ENCODE measurements at places on chromosomes 4 and X.

GRCh38 chrX:117743469-117744251, 372.9 kb downstream of the KLHL13 start:
- no peak for DNase-seq

DNA sequence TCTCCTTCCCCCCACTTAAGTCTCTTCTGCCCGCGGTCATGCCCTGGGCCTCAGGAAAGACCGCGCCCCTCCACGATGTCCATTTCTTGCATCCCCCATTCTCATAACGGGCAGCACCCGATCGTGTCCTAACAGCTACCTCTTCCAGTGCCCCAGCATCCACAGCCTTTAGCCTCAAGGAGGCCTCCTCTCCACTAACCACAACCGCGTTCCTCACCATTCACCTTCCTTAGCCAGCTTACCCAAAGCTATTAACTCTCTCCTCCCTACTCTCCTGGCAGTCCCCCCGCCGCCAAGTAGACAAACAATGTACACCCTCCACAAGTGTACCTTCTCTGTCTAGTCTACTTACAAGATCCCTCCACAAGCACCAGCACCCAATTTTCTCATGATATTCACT, 58.6 kb upstream of the PAGE5 start:
- DNase-seq, result no peak

- no peak for DNase-seq
These were observed 31.2 kb upstream of the TSPAN5 start for GRCh38 chr4:98689507-98690174.

DNA sequence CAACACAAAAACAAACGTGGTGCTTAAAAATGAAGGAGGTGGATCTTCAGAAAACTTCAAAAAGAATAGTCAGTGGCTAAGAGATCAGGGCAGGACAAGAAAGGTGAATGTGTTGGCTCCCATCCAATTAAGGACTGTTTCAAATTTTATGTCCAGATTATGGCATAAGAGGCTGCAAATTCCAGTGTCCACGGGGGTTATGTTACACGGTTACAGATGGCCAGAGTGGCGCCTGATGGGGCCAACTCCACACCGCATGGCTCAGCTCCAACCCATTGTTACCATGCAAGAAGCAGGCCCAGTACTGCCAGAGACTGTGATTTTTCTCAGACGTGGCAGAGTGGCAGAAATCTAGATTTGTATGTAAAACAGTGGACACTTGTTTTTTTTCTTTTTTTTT, 168.4 kb upstream of the TENM3 start:
- no peak for DNase-seq

DNA sequence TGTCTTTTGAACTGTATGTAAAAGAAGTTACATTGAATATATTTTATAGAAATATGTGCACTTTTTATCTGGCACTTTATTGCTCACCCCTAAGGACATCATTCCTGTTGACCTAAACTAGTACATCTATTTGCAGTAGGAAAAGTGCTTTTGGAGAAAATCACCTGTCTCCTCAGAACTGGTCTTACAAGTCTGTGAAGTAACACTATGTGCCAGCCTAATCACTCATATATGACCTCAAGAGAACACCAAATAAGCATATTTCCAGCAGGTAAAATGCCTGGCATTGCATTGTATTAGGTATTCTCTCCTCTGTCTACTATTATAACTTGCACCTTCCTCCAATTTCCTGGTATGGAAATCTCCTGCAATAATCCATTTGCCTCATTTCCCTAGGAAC, 4.0 kb upstream of the GASK1B start:
- DNase-seq, result no peak

- no peak for DNase-seq
These were observed 85.1 kb upstream of the HPRT1 start for GRCh38 chrX:134374910-134375309.

DNA sequence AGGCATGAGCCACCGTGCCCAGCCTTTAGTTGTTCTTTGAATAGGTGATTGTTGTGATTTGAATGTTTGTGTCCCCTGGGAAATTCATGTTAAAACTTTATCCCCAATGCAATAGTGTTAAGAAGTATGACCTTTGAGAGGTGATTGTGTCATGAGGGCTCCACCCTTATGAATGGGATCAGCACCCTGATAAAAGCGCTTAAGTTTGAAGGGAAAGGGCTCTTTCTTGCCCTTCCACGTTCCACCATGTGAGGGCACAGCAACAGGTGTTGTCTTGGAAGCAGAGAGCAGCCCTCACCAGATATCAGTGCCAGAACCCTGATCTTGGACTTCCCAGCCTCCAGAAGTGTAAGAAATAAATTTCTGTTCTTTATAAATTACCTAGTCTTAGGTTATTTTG, 33.7 kb upstream of the RP2 start:
- no peak for DNase-seq

- DNase-seq, result no peak
These were observed 39.6 kb upstream of the NKX1-1 start for GRCh38 chr4:1445716-1446445.

- no peak for DNase-seq
These were observed 39.3 kb downstream of the MEPE start for GRCh38 chr4:87872028-87872427.

- no peak for DNase-seq
These were observed 211.2 kb downstream of the NSUN7 start for GRCh38 chr4:40960941-40961340.

- DNase-seq, result no peak
These were observed 206.3 kb downstream of the SLC4A4 start for GRCh38 chr4:71545168-71545567.

GRCh38 chr4:104494822-104495559, at the start of gene CXXC4:
Gene CXXC4, minus strand, starts transcription at chr4:104494894. Its CDS starts 3,092 bp downstream, at chr4:104491802.
- DNase-seq, result peak; percentile 61

GRCh38 chr4:80409809-80410208, 74.3 kb downstream of the CFAP299 start:
- DNase-seq, result no peak

DNA sequence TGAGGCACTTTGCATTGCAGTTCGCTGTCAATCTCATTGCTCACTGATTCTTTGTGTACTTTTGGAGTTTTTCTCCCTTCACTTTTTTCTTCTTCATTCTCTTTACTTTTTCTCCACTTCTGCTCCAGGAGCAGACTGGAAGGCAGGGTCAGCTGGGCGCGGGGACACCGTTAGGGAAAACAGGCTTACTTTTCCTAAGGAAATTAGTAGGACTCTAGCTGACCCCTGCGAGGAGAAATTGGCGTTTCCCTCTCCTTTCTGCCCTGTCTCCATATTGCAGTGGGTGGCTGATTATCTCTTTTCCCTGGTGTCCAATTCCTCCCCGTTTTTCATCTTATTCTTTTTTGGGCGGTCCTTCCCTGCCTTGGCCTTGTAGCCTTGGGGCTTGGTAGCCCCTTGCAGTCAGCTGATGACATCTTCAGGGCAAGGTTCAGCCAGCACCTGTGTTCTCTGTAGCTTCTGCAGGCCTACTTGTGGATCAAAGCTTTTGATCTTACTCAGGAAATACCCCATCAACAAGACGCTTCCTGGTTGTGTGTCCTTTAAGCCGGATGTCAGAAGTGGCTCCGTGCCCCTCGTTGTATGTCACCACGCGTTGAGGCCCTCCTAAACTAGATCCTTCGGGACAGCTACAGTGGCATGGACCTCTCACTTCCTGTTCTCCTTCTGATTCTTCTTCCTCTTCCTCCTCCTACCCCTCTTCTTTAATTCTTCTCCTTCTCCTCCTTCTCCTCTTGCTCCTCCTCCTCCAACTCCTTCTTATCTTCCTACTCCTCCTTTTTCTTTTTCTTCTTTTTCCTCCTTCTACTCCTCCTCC, 36.1 kb downstream of the NBDY start:
- DNase-seq, result peak; percentile 60

DNA sequence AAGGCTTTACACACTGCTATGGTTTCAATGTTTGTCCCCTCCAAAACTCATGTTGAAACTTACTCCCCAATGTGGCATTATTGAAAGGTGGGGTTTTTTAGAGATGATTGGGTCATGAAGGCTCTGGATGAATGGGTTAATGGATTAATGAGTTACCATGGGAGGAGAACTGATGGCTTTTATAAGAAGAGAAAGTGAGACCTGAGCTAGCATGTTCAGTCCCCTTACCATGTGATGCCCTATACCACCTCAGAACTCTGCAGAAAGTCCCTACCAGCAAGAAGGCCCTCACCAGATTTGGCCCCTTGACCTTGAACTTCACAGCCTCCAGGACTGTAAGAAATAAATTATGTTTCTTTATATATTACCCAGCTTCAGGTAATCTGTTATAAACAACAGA, 68.9 kb upstream of the CAPN6 start:
- DNase-seq, result no peak

- no peak for DNase-seq
These were observed 117.4 kb upstream of the GRPR start for GRCh38 chrX:16005917-16006316.

GRCh38 chrX:1534301-1535168, 2.5 kb downstream of the P2RY8 start:
- peak; percentile 75 for DNase-seq

DNA sequence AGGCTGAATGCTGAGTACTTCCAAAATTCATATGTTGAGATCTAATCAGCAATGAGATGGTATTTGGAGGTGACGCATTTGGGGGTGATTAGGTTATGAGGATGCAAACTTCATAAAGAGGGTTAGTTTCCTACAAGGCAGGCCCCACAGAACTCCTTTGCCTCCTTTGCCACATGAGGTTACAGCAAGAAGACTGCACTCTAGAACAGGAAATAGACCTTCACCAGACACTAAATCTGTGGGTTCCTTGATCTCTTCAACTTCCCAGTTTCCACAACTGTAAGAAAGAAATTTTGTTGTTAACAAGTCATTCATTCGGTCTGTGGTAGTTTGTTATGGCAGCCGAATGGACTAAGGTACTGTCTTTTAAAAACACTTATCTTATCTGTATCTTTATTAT, 681.9 kb upstream of the HS3ST1 start:
- DNase-seq, result no peak

DNA sequence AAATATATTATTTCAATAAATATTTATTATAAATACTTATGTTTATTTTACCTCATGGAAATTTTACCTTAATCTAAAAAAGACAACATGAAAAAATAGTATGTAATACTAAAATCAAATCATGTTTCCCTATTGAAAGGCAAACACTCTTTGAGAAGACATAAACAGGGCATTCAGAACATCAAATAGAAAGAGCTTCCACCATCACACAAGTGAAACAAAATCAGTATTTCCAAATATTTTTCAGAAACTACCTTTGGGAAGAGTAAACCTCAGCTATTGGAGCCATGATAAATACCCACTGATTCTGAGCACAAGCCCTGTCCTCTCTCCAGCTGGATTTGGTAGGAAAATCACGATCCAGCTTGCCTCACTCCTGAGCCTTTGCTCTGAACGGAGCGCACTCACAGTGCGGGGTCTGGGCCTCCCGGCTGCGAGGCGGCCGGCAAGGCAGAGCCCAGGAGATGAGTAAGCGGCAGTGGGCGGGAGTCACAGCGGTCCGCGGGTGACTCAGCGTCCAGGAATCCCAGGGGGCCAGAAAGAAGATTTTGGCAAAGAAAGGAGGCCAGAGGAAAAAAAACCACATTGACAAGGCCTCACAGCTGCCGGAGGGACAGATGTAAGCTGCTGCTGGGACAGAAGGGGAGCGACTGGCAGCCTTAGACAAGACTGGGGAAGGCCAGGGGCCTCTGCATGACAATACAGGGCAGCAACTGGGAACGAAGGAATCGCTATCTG, 14.7 kb upstream of the ANXA5 start:
- peak; percentile 72 for DNase-seq

DNA sequence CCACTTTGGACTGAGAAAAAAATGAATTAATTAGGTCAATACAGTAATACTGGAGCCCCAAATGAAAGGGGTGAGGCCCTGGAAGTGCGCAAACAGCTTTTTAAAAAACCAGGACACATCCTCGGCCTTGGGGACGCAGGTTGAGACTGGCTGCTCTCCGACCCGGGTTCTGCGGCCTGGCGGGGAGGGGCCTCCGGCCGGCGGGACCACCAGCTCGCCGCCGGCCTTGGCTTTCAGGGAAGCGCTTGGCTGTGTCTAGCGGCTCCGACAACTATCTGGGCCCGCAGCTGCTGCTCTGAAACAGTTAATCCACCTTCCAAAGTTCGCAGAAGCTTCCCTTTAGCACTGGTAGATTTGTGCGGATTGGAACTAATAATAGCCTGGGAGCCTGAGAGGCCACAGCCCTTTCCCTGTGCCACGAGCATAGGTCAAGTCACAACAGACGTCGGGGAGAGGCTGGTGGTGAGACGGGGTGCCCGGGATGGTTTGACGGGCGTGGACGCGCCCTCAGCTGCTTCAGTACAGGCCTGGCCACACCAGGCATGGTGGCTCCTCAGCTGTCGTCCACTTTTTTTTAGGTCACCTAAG, 1.1 kb upstream of the SEL1L3 start:
- DNase-seq, result no peak

DNA sequence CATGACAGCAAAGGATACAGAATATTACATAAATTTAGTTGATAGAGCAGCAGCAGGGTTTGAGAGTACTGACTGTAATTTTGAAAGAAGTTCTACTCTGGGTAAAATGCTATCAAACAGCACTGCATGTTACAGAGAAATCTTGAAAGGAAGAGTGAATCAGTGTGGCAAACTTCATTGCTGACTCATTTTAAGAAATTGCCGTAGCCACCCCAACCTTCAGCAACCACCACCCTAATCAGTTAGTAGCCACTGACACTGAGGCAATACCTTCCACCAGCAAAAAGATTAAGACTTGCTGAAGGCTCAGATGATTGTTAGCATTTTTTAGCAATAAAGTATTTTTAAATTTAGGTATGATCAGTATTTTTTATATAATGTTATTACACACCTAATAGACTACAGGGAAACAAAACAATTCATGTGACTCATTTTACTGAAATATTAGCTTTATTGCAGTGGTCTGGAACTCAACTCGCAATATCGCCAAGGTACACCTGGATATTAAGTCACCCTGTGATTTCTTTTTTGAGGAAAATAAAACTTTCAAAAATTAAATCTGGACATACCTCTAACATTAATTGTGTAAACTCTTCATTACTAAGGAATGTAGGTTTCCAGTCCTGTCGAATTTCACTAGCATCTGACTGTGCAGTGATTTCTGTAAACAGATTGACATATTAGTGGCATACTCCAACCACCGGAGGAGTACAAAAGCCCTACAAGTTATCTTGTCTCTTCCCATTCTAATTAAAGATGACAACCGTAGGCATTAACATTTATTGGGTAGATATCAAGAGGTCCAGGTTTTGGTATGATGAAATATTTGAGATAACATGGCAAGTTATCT, 71.1 kb downstream of the CLOCK start:
- DNase-seq, result no peak

DNA sequence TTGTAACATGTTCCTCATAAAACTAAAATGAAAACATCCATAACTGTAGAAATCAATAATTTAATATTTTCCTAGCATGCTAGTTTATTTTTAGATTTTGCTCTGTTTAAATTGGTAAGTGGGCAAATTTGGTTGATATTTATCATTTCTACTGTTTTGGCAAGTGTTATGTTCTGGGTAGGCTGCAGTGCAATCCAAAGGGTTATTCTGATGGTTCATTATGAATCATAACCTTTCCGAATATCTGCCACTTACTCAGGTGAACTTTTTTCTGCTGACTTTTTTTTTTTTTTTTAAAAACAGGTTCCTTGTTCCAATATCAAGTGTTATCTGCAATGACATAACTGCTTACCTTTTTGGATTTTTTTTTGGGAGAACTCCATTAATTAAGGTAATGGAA, 52.0 kb downstream of the CDS1 start:
- DNase-seq, result no peak

- no peak for DNase-seq
These were observed 95.2 kb upstream of the LNX1 start for GRCh38 chr4:53686521-53686920.
